ENCODE measurements at places on chromosomes 1 and 21.
A peak's percentile ranks its signal among the peaks of the same experiment; 100 is the strongest.

DNA sequence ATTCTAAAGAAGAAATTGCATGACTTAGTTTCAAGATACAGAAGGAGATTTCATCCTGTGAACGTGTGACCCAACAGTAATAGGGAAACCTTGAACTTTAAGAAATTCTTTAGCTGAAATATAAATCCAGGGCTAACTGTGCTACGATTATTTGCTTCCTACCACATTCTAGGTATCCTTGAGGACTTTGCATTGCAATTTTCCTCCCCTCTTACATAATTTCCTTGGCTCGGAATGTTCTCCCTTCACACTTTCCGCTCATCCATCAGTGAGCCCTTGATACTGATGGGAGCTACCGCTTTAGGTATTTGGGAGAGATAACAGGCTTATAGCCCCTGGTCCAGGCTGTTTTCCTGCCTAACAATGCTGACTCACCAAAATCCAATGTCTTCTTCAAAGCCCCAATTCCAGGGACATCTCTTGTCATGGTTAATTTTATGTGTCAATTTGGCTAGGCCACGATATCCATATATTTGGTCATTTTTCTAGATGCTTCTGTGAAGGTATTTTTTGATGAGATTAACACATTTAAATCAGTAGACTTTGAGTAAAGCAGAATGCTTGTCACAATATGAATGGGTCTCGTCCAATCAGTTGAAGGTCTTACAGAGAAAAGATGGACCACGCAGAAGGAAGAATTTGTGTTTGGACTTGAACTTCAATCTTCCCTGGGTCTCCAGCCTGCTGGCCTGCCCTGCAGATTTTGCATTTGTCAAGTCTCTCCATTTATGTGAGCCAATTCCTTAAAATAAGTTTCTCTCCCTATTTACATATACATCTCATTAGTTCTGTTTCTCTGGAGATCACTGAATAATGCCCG, 121.2 kb downstream of the PTPN14 start:
- no peak for DNase-seq

DNA sequence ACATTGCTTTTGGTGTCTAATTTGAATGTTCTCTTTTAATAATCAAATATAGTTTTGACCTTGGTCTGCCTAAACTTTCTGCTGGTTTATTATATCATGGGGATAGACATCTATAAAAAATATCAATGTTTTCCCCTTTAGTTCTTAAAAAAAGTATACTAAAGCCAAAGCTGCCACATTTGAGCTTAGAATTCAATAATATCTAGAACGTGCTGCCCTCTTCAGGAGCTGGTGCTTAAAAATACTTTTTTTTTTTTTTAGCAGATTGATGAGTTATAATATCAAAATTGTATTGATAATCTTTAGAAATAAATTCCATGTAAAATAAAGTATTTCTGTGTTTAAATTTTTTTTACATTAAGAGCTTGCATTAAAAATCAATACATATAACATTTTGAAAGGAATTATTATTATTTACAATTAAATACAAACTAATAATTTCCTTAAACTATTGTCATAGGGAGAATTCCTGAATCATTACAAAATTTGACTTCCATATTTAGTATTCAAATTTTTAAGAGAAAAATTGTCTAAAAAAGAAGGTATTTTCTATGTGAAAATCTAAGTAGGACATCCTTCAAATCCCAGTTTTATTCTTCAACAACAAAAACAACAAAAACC, 40.1 kb upstream of the ADGRL2 start:
- no peak for DNase-seq

- DNase-seq: peak; percentile 13
Measured at GRCh38 chr21:31443736-31444521, 99.9 kb upstream of the TIAM1 start.

DNA sequence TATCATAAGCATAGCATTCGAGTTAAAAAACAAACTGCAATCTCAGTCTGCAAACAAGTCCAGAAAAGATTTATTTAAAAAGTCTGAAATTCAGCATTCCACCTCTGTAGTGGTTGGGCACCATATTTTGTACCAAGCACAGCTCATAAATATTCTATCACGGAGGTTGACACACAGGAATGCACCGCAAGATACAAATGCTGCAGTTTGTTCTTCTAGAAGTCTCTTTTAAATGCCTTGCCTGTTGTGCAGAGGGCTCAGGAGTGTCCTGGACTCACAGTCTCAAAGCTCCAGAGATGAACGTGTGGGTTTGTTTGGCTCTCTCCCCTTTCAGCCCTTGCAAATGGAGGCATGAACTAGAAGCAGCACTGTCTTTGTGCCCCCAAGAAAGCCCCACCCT, 212.4 kb upstream of the USP24 start:
- DNase-seq: no peak

GRCh38 chr1:52569449-52570210, 16.7 kb upstream of the TUT4 start:
- no peak for DNase-seq

DNA sequence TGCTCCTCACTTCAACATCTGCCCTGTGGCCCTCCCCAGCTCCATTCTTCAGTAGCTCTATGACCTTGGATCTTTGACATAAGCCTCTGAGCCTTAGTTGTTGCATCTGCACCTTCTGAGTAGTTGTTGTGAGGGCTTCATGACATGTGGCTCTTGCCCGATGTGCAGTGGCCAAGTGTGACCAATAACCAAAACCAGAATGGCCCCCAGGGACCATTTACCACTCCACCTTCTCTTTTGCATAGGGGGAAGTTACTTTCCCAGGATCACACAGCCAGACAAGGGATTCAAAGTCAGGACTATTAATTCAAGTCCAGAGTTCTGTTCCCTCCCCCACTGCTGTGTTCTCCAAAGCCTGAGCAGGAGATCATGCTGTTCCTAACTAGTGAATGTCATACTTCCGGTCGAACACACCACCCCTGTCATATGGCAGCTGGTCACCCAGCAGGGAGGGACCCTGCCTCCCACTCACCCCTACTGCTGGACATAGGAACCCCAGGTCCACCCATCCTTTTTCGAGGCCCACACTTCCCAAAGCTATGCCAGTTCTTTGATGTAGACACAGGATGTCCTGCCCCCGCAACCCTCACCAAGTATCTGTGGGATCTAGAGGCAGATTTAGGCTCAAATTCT, 4.0 kb downstream of the FGR start:
- DNase-seq: no peak

GRCh38 chr1:1858382-1859086, 32.4 kb downstream of the GNB1 start:
- DNase-seq: peak; percentile 39

DNA sequence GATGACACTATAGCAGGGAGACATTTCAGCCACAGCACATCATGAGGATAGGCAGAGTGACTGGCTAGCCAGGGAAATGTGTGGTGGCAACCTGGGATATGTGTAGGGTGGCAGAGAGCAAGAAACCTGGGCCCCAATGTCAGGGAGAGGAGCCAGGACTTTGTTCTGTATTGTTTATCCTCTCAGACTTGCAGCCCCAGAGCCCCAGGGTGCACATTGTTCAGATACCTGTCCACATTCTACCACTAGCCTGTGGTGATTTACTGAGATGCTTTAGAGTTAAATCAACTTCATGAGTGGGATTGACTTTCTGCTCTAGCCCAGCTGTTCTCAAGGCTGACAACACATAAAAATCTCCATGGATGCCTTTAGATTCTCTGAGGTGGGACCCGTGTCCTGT, 61.5 kb downstream of the MAB21L3 start:
- no peak for DNase-seq

DNA sequence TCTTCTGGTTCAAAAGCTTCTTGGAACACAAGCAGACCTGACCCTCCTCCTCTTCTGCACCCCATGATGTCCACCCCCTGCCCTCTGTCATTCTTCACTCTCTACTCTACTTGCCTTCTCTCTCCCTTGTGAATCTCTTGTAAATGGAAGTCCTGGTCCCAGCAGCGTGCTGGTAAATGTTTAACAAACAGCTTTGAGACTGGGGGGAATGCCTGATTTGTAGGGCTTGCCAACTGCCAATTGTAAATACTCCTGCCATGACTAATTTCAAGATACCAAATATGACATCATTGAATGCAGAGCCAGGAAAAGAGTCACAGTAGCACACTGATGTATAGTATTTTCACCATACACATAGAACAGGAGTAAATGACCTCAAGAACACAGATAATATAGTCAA, 40.9 kb upstream of the LRRN2 start:
- no peak for DNase-seq

- DNase-seq: peak; percentile 89
Measured at GRCh38 chr1:15834406-15835204, 12.9 kb upstream of the SPEN start.

GRCh38 chr1:9510130-9510529, 29.1 kb upstream of the SLC25A33 start:
- no peak for DNase-seq

GRCh38 chr1:79859212-79859948, 852.9 kb upstream of the ADGRL4 start:
- no peak for DNase-seq

DNA sequence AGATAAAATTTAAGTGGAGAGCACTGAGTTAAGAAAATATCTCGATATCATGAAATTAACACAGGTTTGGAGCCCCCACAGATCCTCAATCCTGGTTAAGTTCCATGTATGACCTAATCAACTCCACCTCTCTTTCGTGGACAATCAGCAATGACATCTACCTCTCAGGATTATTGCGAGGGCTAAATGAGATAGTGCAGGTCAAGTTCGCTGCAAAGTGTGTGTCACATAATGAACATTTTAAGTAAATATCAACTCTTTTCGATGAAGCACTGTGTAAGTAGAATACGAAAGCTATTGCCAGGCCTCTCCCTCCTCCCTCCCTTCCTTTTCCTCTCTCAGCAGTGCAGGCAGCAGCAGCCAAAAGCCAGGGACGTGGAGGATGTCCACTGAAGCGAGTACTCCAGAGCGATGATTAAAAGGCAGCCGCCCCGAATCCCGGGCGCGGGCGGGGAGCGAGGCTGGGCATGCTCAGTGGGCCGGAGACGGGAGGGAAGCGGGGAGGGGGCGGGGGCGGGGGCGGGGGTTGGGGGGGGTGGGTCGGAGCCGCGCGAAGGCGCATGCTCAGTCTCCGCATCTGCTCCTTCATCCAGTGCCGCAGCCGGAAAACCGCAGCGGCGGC, at the start of gene CAMSAP2:
Gene CAMSAP2 (plus strand): TSS at position 567 of the 622 bp plus-strand sequence. CDS start 935 bp downstream, outside the sequence.
- peak; percentile 60 for DNase-seq

- DNase-seq: peak; percentile 25
Measured at GRCh38 chr1:225848030-225848955, 33.9 kb downstream of the TMEM63A start.

DNA sequence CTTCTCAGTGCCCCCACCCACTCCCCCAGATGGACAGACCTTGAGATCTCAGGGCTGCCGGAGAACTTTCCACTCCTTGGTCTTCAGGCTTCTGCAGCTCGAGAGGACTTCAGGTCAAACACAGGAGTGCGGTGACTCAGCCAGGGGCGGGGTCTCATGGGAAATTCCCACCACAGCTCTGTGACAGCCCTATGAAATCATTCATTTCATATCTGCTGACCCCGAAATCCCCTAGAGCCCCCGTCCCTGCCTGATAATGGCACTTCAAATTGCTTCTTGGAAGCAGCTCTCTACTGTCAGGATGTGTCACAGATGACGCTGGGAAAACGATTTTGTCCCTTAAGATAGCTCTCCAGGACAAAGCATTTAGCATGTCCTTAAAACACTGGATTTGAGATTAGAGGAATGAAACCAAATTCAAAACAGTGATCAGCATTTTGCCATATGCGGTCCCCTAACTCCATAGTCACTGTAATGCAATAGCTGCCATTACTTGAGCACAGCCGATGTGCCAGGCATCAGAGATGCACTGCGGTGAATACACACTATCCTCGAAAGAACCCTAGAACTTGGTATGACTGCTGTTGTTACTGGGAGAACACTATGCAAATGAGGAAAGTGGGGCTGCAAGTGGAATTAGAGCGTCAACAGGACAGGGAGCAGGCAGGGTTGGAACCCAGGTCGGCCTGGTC, at the start of gene TNFRSF9:
Gene TNFRSF9 (minus strand): TSS at position 95 of the 692 bp plus-strand sequence. CDS start 845 bp downstream, outside the sequence.
- DNase-seq: peak; percentile 67

- no peak for DNase-seq
Measured at GRCh38 chr1:77594366-77595112, 87.9 kb downstream of the ZZZ3 start.

DNA sequence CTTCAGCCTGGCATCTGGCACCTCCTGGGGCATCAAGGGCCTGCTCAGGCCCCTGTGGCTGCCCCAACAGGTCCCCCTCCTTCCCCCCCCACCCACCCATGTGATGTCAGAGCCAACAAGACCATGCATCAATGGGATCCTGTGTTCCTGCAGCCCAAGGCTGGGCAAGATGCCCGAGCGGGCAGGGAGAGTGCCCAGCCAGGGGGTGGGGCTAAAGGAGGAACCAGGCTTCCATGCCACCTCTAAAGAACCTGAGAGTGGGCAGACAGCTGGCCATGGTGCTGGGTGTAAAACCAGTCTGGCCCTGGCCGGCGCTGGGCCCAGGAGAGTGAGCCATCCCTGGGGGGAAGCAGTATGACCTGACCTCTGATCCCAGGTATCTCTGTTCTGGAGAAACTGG, 7.6 kb downstream of the COL16A1 start:
- no peak for DNase-seq

DNA sequence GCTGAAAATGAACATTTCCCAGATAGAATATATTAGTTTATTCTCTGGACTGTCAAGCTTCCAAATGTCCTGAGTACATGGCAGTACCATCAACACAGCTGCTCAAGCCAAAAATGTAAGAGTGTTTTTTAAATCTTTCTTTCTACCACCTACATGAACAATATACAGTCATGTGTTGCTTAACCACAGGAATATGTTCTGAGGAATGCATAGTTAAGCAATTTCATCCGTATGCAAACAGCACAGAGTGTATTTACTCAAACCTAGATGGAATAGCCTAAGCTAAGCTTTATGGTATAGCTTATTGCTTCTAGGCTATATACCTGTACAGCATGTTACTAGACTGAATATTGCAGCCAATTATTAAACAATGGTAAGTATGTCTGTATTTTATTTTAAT, 561.9 kb upstream of the ADGRL4 start:
- no peak for DNase-seq

- no peak for DNase-seq
Measured at GRCh38 chr1:3685906-3686305, 33.6 kb downstream of the TP73 start.

- DNase-seq: no peak
Measured at GRCh38 chr1:227759341-227760300, 24.4 kb downstream of the SNAP47 start.

GRCh38 chr21:34967509-34968289, 81.4 kb downstream of the RUNX1 start:
- DNase-seq: peak; percentile 18

GRCh38 chr1:90400131-90400530, 317.0 kb downstream of the BARHL2 start:
- no peak for DNase-seq
